Posterior vena cava (tissue), 2 donors: ENCODE measurements at places on chromosomes 5 and 9. TPM values are rescaled to one million over a fixed set of nuclear protein-coding genes. Genes with fewer than 3 reads are reported as not detected.

DNA sequence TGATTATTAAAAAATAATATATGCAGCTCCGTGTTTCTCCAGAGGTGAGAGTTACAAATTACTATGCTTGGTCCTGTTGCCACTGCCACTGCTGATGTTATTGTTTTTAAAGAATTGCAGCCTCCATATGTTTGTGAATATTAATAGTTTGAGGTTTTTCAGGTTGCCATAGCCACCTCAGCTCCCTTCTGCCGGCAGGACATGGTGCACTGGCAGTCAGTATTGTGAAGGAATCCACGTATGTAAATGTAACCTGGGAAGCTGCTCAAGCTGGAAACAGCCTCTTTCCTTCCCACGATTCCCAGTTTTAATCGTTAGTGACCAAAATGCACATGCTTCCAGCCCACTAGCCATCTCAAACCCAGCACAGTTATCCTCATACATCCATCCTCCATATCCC is 184.4 kb upstream of the CCNG1 start:
- no peak for DNase-seq

Gene SLC6A3
- total RNA-seq = 0.19 TPM

DNA sequence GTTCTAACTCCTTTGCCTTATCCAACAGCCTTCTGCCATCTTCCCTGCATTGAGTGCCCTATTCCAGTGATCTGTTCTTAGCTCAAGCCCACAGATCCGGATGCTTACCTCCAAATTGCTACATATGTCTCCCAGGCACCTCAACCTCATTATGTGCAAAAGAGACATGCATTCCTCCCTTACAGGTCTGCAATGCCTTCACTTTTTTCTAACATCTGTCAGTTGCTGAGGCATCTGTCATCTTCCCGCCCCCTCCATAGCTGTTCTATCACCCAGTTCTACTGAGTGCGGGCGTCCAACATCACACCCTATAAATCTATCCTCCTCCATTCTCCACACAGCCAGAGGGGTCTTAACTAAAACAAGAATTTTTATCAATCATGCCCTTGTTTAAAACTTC is 20.1 kb downstream of the NMRK1 start:
- DNase-seq = no peak

GRCh38 chr5:132021654-132022053 is 10.2 kb upstream of the ACSL6 start:
- no peak for DNase-seq

GRCh38 chr9:112912636-112913035 is 22.0 kb upstream of the SLC46A2 start:
- DNase-seq = no peak

- DNase-seq = no peak
Measured at GRCh38 chr5:52893105-52893504, 96.0 kb upstream of the ITGA2 start.
